ENCODE measurements at places on chromosomes 6 and 20. TPM values are rescaled to one million over a fixed set of nuclear protein-coding genes. Genes with fewer than 3 reads are reported as not detected.

DNA sequence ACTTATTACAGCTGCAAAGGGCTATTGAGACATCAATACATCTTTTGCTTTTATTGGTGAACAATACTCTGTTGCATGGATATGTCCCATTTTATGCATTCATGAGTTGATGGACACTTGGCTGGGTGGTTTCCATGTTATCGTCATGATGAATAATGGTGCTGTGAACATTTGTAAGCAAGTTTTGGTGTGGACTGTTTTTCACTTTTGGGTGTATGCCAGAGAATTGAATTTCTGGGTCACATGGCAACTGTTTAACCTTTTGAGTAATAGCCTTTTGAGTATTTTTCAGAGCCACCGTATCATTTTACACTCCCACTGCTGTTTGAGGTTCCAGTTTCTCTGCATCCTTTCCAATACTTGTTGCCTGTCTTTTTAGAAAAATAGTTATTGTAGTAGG is 107.0 kb downstream of the JARID2 start:
- DNase-seq: no peak

- no peak for DNase-seq
Observed at GRCh38 chr20:50541606-50542041, 31.4 kb downstream of the PTPN1 start.

DNA sequence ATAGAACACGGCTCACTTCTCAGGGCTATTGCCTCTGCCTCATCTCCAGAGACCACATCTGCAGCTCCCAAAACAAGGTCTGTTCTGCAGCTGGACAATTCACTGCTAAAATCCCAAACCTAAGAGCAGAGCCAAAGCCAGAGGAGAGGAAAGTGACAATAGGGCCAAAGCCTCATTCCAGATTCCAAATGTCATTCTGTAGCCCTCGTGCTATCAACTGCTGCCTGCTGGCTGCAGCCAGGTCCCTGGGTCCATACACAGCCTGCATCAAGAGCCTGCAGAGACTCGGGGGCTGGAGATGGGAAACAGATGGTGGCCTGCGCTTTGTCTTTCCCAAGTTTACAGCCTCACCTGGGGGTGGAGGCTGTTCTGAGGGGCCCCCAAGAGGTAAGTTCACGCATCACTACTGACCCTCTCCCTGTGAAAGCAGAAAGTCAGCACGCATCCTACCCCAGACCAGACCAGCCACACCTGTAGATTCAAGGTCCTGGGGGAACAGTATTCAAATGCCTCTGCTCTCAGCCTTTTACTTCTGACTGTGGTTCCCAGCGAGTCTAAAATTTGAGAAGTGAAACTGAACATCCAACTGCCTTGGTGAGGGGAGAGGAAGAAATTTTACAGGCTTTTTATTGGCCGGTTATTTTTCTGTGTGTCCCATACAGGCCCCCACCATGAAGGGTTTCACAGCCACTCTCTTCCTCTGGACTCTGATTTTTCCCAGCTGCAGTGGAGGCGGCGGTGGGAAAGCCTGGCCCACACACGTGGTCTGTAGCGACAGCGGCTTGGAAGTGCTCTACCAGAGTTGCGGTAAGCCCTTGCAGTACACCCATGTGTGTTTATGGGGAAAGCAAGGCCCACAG is at the start of gene LY86:
TSS of gene LY86 (plus strand) at position 657 of the 860 bp plus-strand sequence. CDS start at position 672, 15 bp downstream.
- peak; percentile 43 for DNase-seq

COL11A2 gene
- 1.3 TPM for total RNA-seq

SEMG1 gene
- not detected for total RNA-seq

- no peak for DNase-seq
Observed at GRCh38 chr6:43831191-43831590, 61.2 kb downstream of the VEGFA start.

DNA sequence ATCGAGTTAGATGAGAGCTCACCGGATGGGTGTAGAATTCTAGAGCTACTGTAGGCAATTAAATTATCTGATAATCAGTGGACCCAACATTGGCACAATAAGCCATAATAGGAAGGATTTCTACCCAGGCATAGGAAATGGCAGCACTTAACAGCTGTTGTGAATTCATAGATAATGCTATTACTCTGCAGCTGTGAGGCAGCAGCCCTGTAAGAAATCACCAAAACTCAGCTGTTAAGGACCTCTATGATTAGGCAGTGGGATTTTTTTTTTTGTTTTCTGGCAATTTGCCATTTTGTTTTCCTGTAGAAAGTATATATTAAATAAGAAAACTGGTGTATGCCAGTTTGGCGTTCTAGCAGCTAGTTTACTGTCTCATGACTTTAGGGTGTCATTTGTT is 609.1 kb upstream of the SLC35B3 start:
- no peak for DNase-seq

AGPAT1 gene
- total RNA-seq: 47.3 TPM

RSPO3 gene
- total RNA-seq: not detected

SS18L1 gene
- total RNA-seq: 19.7 TPM

GRCh38 chr6:4138186-4138585 is 2.8 kb upstream of the ECI2 start:
- no peak for DNase-seq
